ENCODE measurements at places on chromosomes 7 and 10.

GRCh38 chr10:62379394-62379793, 5.2 kb downstream of the ZNF365 start:
- no peak for DNase-seq

DNA sequence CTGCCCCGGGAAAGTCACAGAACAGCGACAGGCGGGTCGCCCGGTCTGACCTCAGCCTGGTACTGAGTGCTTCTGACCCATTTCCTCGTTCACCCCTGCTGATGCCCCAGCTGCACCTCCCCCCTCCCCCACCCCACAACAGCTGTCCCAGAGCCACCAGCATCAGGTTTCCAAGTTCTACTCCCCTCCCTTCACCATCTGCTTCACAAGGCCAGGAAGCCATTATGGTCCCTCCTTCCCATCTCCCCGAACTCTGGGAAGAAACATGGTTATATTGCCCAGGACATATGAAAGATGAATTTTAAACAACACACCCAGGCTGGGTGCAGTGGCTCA, 301.9 kb upstream of the GALNT17 start:
- DNase-seq, result no peak

GRCh38 chr7:83519240-83519639, 129.7 kb downstream of the SEMA3E start:
- peak; percentile 44 for DNase-seq

- no peak for DNase-seq
Measured at GRCh38 chr7:149085866-149086265, 4.7 kb downstream of the ZNF786 start.

GRCh38 chr7:101940151-101940550, 122.7 kb downstream of the CUX1 start:
- no peak for DNase-seq

GRCh38 chr7:34361663-34362250, 296.3 kb upstream of the NPSR1 start:
- no peak for DNase-seq

- peak; percentile 91 for DNase-seq
Measured at GRCh38 chr10:31961277-31962074, 32.8 kb upstream of the ARHGAP12 start.

- DNase-seq, result peak; percentile 20
Measured at GRCh38 chr10:62545160-62546066, 171.2 kb downstream of the ZNF365 start.

DNA sequence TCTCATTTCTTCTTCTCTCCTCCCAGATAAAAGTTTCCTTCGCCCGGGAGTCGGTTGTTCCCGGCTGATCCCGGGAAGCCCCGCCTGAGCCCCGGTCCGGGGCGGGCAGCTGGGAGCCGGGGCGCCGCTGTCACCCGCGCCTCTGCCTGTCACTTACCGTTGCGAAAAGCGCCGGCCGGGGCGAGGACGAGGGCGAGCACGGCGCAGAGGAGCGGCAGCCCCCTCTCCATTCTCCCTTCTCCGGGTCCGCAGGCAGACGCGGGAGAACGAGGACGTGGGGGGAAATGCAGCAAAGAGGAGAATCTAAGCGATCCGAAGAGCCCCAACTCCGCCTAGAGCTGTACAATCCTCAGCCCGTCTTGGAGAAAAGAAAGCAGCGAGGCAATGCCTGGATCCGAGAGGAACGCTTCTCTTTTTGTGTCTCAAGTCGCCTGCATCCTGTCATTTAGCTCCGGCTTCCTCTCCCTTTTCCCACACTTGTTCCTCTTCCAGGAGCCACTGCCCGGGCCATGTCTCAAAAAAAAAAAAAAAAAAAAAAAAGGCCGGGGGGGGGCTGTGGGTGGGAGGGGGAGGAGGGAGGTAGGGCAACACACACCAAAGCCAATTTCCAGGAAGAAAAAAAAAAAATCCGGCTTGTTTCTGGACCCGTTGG, at the start of gene NRP1:
TSS of gene NRP1 (minus strand) at position 515 of the 652 bp plus-strand sequence. CDS start at position 230, 285 bp downstream.
- no peak for DNase-seq

GRCh38 chr7:85890244-85890811, 703.5 kb upstream of the SEMA3D start:
- peak; percentile 13 for DNase-seq

GRCh38 chr10:49183596-49184542, 4.3 kb downstream of the TMEM273 start:
- no peak for DNase-seq

- peak; percentile 73 for DNase-seq
Measured at GRCh38 chr7:138886501-138886917, 88.5 kb upstream of the ATP6V0A4 start.

DNA sequence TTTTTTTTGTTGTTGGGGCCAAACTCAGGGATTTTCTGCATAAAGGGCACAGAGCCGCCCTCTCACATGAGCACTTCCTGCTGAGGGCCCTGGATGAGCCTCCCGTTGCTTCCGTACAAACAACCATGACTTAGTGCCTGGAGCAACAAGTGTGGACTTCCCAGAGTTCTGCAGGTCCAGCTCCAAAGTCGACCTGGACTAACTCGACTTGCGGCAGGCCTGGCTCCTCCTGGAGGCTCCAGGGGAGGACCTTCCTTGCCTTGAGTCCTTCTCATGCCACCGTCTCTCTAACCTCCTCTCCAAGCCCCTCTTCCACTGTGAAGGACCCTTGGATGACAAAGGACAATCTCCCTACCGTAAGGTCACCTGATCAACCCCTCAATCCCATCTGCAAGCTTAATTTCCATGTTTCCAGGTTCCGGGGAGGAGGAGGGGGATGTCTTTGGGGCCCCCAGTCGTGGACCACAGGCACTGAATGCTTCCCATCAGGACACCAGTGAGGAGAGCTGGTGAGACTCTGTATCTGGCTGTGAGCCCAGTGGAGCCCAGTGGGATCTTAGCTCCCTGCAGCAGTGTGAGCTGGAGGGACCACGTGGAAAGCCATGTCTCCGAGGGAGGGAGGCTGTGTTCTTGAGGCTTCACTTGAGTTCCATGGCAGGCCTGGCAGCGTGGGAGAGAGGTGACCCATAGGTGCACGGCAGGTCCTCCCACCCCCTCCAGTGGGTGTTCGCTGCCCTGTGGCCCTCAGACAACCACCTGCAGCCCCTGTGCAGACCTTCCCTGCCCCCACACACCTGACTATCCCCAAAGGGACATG, 199.5 kb upstream of the PPP2R2D start:
- no peak for DNase-seq

GRCh38 chr7:87479951-87480350, 4.5 kb upstream of the ABCB4 start:
- DNase-seq, result no peak

GRCh38 chr10:43053825-43054224, 23.0 kb upstream of the RET start:
- DNase-seq, result no peak

DNA sequence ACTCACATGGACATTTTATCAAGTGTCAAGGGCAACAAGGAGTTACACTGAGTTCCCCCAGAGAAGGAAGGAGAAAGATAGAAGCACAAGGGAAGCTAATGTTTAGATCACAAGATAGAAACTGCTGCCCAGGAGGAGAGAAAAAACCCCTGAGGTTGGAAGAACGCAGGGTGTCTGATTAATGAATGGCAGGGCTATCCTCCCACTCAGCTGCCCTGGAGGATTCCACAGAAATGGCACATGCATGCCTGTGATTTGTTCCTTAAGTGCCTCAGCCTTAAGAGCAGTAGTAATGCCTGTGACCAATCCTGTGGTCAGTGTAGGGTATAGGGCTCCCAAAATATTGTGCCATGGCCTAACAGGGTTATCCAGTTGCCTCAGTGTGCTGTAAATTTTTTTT, 20.2 kb downstream of the DNAJB9 start:
- DNase-seq, result no peak

GRCh38 chr10:119871881-119872609, 598 bp downstream of the MCMBP start:
- peak; percentile 51 for DNase-seq

GRCh38 chr7:76997381-76998284, 34.5 kb downstream of the SPDYE17 start:
- no peak for DNase-seq

- DNase-seq, result peak; percentile 64
Measured at GRCh38 chr7:132145466-132145865, 430.8 kb downstream of the PLXNA4 start.

- DNase-seq, result peak; percentile 78
Measured at GRCh38 chr7:30914596-30914995, 2.9 kb downstream of the AQP1 start.

GRCh38 chr10:61896854-61897661, 4.4 kb upstream of the ARID5B start:
- DNase-seq, result peak; percentile 71

DNA sequence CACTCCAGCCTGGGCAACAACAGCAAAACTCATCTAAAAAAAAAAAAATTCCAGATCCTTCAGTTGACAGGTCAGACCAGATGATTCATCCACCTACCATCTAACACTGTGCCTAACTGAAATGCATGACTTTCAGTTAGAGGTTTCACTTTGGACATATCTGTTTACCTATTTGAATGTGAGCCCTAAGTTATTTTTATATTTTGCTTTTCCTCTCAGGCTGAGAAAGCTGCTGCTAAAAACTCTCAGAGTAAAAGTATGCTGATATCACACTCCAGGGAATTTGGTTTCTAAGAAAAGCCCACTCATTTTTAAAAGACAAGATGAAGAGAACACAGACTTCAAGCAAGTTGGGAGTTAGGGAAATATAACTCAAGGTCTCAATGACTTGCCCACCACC, 126.0 kb downstream of the SGMS1 start:
- DNase-seq, result peak; percentile 63

GRCh38 chr10:127102176-127102575, 94.2 kb downstream of the INSYN2A start:
- no peak for DNase-seq

DNA sequence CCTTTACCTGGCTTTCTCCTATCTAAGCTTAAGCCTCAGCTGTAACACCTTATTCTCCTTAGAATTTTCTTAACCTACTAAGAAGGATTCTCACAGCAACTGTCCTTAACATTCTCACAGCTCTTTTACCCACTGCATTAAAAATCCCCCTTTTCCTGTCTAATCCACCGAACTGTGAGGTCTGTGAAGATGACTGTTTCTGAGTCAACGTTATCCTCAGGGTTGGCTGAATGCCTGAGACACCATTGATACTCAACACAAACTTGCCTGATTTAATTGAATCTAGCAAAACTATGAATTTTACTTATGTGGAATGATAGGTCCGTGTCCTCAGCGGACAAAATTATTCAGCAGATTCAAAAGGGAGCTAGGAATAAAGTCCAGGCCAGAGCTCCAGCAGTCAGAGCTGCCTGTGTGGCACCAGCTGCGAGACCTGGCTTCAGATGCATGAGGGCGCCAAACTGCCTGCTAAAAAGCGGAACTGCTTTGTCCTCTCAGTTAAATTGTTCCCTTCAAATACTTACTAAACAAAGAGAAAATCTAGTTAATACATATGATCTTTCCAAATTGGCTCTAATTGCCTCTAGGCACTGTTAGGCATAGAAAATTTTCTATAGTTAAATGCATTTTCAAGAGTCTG, 33.4 kb upstream of the VWDE start:
- DNase-seq, result peak; percentile 56

- DNase-seq, result no peak
Measured at GRCh38 chr7:130153211-130153908, 51.8 kb downstream of the TMEM209 start.

DNA sequence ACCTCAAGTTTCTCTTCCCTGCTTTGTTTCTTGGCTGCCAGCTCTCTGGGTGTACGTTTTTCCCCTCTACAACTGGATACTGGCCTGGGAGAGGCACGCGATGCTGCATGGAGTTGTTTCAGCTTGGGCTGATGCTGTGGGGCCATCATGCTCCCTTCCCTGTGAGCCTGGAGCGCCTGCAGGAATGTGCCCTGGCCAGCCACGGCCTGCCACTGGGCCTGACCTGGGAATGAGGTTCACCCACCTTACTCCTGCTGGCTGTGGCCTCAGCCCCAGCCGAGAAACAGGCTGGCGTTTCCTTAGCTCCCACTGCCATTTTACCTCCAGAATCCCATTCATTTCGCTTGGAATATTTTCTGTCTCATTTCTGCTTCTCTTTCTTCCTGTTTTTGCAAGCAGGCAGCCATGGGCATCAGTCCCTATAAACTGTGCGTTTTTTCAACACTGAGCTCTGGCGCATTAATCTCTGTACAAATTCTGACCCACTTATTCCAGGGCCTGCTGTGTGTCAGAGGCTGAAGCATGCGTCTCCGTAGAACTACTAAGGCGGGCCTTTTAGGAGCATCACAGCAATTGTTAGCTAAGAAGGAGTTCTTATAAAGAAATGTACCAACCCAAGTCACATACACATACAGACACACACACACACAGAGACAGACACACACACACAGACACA, 57.9 kb downstream of the GATA3 start:
- DNase-seq, result no peak

GRCh38 chr10:115441907-115442545, 348.9 kb downstream of the ATRNL1 start:
- no peak for DNase-seq

- no peak for DNase-seq
Measured at GRCh38 chr10:16910793-16911164, 93.6 kb upstream of the RSU1 start.

DNA sequence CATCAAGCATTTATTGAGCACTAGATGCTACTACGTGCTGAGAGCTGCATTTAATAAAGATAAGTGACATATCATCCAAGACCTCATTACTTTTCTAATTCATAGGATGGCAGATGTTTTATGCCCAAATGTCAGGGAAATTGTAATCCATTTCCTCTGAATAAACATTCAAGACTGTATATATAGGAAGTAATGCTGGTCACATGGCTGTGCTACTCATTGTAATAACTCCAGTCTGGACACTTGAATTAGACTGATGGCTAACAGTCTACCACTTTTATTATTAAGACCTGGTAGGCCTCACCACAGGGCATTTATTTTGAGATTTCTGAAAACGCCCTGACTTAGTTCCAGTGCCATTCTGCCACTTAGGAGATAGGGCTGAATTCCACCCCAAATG, 36.6 kb downstream of the PIK3AP1 start:
- no peak for DNase-seq

GRCh38 chr10:69988094-69988493, 64.6 kb upstream of the MACROH2A2 start:
- DNase-seq, result no peak

GRCh38 chr7:49866910-49867309, 93.5 kb downstream of the VWC2 start:
- no peak for DNase-seq

DNA sequence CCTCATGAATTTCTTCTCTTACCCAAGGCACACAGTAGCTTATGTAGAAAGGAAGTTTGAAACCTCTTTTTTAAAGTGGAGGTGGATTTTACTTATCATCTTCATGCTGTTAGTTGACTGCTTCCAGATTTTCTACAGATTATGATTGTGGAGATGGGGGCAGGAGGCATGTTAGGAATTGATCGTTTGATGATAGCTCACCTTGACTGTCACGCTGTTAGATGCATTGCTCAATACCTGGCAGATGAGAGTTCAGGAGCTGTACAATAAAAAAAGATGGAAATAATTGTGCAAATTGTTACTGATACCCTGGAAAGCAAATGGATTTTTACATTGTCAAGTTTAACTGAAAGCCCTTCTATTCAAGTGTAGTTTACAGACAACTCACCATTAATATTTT, 340.3 kb downstream of the PLXDC2 start:
- no peak for DNase-seq

GRCh38 chr7:79341902-79342301, 111.6 kb downstream of the MAGI2 start:
- DNase-seq, result no peak

- DNase-seq, result no peak
Measured at GRCh38 chr10:98016772-98017475, 13.5 kb downstream of the CRTAC1 start.

GRCh38 chr7:113040849-113041248, 45.8 kb downstream of the GPR85 start:
- no peak for DNase-seq
